ENCODE measurements at places on chromosomes 13 and 19. TPM values are rescaled to one million over a fixed set of nuclear protein-coding genes. Genes with fewer than 3 reads are reported as not detected.

DNA sequence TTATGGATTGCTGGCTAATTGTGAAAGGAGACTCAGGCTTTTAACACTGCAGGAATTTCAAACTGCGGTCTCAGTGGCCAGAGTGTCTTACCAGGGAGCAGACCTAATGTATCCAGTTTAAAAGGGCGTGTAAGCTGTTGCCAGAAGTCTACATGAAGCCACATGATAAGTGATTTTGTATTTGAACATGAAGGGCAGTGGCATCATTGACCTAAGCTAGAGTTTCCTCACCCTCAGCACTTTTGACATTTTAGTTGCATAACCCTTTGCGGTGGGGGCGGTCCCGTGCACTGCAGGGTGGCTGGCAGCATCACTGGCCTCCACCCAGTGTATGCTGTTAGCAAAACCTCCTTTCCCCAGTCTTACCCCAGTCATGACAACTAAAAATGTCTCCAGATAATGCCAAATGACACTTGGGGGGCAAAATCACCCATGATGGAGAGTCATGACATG is 23.7 kb upstream of the GPR18 start:
- DNase-seq, result peak; percentile 23
- H3K27ac ChIP-seq, result peak overlapping the region; percentile 37
- no peaks in the 10 kb centered on the region for H3K27me3 ChIP-seq
- no peak overlapping the region for H3K4me3 ChIP-seq
- H3K4me1 ChIP-seq, result no peaks in the 10 kb centered on the region
- H3K36me3 ChIP-seq, result no peaks in the 10 kb centered on the region

The ZNF45 gene
- 9.4 TPM for total RNA-seq

DNA sequence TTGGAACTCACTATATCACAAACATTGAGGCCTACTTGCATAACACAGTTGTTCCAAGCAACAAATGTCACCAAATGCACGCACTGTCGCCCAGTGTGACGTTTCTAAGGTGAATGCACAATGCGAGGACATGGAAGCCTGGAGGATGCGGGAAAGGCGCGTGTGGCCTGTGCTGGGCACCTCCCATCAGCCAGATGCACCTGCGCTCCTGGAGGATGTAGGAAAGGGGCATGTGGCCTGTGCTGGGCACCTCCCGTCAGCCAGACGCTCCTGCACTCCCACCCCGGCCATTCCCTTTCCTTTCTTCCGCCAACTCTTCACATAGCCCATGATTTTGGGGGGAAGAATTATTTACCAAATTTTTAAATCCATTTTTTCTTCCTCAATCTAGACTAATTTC is 202.4 kb upstream of the SOX1 start:
- no peak for DNase-seq
- no peak overlapping the region for H3K27ac ChIP-seq
- H3K27me3 ChIP-seq, result no peaks in the 10 kb centered on the region
- no peaks in the 10 kb centered on the region for H3K36me3 ChIP-seq
- H3K4me1 ChIP-seq, result no peaks in the 10 kb centered on the region

DNA sequence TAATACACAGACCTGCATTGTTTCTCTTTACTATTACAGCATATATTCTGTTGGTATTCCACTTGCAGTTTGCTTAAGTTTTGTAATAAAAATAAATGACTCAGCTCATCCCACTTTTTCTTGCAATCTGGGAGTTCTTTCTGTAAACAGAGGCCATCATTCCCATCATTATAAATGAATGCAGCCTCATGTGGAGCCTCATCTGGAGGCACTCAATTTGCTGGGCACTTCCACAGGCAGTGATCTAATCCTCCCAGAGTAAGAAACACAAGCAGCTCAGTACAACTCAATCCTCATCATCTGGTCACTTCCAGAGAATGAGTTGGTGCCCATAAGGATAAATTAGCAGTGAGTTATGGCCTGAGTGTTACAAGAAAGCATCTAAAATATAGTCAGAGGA is 2801.9 kb downstream of the PCDH9 start:
- H3K27ac ChIP-seq, result no peak overlapping the region
- no peak for DNase-seq
- no peaks in the 10 kb centered on the region for H3K27me3 ChIP-seq
- H3K4me3 ChIP-seq, result no peak overlapping the region
- no peaks in the 10 kb centered on the region for H3K4me1 ChIP-seq

DNA sequence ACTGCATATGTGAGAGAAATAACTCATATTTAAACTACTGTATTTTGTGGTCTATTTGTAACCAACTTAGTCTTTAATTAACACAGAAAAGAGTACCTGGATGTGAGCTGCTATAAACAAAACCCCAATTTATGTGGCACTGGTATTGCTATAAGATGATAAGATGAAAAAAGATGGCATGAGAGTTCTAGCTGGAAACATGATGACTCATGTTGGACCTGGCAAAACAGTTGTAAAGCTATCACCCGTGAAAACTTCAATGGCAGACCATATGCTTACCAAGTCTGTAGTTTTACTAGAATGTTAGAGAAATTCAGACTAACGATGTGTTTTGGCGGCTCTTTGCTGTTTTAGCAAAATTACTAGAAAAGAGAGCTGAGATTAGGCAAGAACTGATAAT is 69.6 kb upstream of the PCDH9 start:
- no peaks in the 10 kb centered on the region for H3K4me1 ChIP-seq
- no peaks in the 10 kb centered on the region for H3K27me3 ChIP-seq
- H3K36me3 ChIP-seq, result no peaks in the 10 kb centered on the region
- H3K27ac ChIP-seq, result no peak overlapping the region

- DNase-seq, result no peak
- H3K27me3 ChIP-seq, result peaks cover 14% of the 10 kb centered on the region
- H3K36me3 ChIP-seq, result no peaks in the 10 kb centered on the region
- no peaks in the 10 kb centered on the region for H3K4me1 ChIP-seq
Measured at GRCh38 chr19:49069026-49069425, 3.5 kb downstream of the KCNA7 start.

DNA sequence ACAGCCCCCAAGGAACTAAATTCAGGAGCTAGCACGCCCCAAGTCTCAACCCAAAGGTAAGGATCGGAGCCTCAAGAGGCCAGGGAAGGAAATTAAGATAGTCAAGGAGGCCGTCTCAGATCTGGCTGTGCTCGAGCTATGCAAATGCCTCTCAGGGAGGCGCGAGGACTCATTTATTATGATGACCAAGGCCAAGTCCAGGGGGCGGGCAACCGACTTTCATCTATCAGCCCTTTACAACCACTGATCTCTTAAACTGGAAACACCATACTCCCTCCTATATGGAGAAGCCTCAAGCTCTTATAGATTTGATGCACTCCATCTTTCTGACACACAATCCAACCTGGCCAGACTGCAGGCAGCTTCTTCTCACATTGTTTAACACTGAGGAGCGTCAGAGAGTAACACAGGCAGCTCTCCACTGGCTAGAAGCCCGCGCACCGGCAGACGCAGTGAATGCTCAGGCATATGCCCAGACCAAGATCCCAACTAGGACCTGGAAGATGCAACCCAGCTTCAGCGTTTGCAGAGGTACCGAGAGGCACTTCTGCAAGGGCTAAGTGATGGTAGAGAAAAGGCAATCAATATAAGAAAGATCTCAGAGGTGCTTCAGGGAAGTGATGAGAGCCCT is 9.6 kb upstream of the SLC15A1 start:
- no peaks in the 10 kb centered on the region for H3K36me3 ChIP-seq
- DNase-seq, result no peak
- no peaks in the 10 kb centered on the region for H3K27me3 ChIP-seq
- no peaks in the 10 kb centered on the region for H3K4me1 ChIP-seq

The ZNF324 gene
- 75.1 TPM for total RNA-seq

GRCh38 chr19:46381346-46381745 is 32.0 kb downstream of the CCDC8 start:
- H3K27ac ChIP-seq, result peak overlapping the region; percentile 7
- no peaks in the 10 kb centered on the region for H3K36me3 ChIP-seq
- peaks cover 7% of the 10 kb centered on the region for H3K4me1 ChIP-seq
- H3K27me3 ChIP-seq, result no peaks in the 10 kb centered on the region
- H3K4me3 ChIP-seq, result no peak overlapping the region

The WDR62 gene
- total RNA-seq, result 2.4 TPM
